ENCODE measurements at places on chromosomes 3 and 15.

DNA sequence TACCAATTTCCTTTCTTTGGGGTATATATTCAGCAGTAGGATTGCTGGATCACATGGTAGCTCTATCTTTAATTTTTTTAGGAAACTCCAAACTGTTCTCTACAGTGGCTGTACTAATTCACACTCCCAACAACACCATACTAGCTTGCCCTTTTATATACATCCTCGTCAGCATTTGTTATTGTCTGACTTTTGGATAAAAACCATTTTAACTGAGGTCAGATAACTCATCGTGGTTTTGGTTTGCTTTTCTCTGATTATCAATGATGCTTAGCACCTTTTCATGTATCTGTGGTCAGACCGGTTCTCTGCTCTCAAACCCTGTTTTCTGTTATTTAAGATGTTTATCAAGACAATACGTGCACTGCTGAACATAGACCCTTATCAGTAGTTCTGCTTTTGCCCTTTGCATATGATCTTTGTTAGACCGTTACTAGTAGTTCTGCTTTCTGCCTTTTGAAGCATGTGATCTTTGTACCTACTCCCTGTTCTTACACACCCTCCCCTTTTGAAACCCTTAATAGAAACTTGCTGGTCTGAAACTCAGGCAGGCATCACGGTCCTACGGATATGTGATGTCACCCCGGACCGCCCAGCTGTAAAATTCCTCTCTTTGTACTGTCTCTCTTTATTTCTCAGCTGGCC, 474.3 kb downstream of the RSL24D1 start:
- DNase-seq, result no peak

DNA sequence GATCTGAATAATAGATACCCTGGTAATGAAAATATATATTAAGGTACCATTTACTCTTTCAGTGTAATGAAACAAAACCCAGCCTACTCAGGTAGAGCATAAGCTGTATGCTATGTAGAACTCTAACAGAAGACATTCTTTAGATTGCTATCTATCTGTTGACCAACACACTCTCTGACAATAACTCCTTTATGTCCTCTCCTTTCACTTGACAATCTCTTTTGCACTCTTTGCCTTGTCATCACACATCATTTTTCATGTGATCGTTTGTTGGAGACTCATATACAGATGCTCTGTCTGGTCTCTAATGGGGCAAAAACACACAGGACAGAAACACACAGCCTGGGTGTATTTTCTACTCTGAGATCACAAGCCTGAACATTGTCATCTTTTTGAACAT, 35.4 kb upstream of the SUCLG2 start:
- no peak for DNase-seq

DNA sequence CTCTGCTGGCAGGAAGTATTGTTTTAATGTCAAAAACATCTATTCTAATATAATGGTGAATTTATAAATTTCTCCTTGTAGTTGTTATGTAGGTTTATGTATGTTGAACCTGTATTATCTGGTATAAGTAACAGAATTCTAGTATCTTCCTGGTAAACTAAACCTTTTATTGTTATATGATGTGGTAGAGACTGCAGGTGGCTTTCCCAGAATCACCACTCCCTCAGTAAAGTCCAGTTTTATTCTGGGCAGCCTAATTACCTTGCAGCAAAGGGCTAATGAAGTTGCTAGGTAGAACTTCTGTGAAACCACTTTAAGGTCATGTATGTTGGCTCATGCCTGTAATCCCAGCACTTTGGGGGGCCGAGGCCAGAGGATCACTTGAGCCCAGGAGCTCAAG, 15.6 kb downstream of the CSNK1G1 start:
- DNase-seq, result no peak

DNA sequence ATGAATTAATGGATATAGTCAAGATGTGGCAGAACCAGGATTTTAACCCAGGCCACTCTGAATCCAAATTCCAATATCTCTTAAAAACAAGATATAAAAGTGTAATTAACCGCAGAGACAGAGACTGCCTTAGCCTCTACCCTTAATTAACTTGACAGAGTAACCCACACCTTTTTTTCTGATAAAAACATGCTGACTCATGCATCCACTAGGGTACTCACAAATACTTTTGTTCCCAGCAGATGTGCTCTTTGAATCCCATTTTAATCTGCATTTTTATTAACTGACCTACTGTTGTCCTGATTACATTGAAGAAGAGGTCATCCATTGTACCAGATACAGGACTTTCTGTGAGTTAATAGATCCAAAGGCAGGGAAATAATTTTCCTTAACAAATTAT, 278.3 kb downstream of the CHL1 start:
- DNase-seq, result no peak

DNA sequence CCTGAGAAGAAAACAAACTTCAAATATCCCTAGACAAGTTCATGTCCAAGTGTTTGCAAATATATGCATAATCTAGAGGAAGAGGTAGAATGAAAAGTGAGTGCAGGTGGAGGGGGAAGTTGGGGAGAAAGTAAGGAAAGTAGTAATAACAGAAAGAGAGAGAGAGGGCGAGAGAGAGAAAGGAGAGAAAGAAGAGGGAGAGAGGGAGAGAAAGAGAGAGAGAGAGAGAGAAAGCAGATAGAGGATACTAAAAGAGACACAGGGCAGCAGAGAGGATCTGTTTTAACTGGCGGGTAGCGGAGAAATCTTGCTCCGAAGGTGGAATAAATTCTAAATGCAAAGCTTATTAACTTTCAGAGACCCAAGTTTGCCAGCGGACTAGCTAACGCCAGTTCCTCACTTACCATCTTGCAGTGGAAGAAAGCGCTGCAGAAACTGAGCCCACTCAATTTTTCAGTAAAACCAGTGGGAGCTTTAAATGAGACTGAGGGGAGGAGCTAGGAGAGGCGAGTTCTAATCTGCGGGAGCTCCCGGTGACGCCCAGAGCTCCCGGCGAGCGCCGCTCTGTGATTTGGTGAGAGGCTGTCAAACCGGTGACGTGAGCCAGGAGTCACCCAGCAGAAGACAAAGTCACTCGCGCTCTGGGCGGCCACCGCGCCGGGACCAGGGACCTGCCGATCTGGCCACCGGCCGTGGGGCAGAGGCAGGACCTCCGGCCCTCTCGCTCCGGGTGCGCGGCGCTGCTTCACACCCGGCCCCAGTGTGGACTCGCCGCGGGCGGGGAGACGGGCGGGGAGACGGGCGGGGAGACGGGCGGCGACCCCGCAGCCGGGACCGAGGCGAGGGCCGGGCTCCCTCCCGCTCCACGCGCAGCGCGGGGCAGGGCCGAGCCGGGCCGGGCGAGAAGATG, at the start of gene GMNC:
Gene GMNC (minus strand): TSS at position 486 of the 910 bp plus-strand sequence. CDS start 79 bp downstream, at position 407.
- peak; percentile 1 for DNase-seq

- DNase-seq, result no peak
Observed at GRCh38 chr15:45091576-45091975, 22.4 kb downstream of the DUOX2 start.

DNA sequence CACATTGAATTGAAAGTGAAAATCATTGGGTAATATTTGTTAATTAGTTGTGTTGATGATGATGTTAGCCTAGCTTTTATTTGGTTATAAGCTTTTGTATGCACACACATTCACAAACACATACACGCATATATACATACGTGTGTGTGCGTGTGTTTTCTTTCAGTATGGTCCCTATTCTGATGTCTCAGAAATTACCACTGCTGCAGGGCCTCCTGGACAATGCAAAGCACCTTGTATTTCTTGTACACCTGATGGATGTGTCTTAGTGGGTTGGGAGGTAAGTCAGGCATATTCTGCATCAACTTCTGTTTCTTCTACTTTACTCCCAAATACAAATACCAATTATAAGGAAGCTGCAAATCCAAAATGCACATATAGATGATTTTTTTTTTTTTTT, 102.1 kb downstream of the GHSR start:
- no peak for DNase-seq

DNA sequence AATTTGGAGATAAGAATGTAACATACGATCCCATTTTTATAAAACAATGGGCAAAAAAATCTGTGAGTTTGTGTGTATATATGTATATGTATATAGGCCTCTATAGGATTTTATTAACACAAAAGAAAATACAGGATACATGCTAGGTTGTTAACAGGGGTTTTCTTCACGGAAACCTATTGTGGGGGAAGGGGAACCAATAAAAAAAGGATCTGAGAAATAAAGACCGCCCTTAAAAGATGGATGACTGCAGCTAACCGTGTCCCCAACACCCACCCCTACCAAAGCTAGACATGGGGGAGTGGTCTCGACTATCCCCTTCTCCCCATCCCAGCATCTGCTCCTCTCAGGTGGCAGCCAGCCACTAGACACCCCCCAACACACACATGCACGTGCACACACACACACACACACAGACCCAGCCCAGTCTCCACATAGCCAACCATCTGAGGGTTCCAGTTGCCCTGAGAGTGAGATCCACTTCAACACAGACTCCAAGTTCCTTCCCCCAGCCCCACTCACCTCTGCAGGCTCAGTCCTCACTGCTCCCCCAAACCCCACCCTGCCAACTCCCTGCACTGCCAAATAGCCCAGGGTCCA, 132.9 kb downstream of the TPRA1 start:
- no peak for DNase-seq

GRCh38 chr3:119357190-119357589, 63.0 kb downstream of the ARHGAP31 start:
- DNase-seq, result no peak

- no peak for DNase-seq
Observed at GRCh38 chr3:59412516-59412915, 362.7 kb upstream of the CFAP20DC start.
